Aorta (tissue), 5 donors: ENCODE measurements at places on chromosomes 12 and 14. TPM values are rescaled to one million over a fixed set of nuclear protein-coding genes. Genes with fewer than 3 reads are reported as not detected.

DNA sequence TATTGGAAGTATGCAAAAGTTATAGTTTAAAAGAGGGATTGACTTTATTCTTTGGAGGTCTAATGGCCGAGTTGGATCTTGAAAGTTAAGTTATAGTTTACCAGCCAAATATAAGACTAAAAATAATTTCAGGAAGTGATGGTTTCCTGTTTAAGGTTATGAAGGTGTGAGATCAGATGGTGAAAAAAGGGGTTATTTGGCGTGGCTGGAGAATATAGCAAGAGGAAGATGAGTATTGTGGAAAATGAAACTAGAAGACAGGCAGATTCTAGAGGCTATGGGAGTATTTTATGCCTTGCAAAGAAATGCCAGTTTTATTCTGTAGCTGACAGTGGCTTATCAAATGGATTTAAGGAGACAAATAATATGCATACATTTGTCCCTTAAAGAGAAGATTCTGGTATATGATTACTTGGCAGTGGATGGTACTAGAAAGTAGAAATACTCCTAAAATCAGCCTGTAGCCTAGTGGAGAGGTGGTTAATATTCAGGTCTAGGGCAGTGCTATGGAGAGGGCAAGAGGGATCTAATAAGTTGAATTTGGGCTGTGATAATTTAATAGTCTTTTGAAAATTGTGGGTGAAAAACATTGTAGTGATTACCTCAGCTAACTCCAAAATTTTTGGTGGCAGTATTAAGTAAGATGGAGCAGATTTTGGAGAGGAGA lies 1091.8 kb upstream of the ATXN7L3B start:
- H3K36me3 ChIP-seq = no peaks in the 10 kb centered on the region
- H3K27ac ChIP-seq = no peak overlapping the region
- no peak overlapping the region for H3K4me3 ChIP-seq

The SLC17A8 gene
- total RNA-seq = not detected

The SLC38A1 gene
- total RNA-seq = 30.8 TPM

The BCL11B gene
- 0.58 TPM for total RNA-seq

DNA sequence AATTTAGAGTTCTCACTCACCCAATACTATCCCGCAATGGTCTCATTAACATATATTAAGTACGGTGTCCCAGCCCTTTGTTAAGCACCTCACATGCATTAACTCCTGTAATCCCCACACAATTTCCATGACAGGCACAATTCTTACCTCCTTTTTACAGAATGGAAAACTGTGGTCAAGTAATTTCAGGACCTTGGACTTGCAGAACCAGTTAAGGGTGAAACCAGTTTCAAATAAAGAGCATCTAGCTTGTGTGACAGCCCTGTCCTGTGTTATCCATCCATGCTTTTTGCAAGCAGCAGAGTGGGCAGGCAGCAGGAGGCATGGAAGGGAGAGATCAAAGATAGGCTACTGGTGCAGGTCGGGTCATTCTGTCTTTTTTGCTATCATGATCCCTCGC lies 470.8 kb downstream of the NELL2 start:
- no peaks in the 10 kb centered on the region for H3K36me3 ChIP-seq
- no peak overlapping the region for H3K4me3 ChIP-seq
- no peak for DNase-seq
- no peaks in the 10 kb centered on the region for H3K4me1 ChIP-seq
- H3K27ac ChIP-seq = no peak overlapping the region

DNA sequence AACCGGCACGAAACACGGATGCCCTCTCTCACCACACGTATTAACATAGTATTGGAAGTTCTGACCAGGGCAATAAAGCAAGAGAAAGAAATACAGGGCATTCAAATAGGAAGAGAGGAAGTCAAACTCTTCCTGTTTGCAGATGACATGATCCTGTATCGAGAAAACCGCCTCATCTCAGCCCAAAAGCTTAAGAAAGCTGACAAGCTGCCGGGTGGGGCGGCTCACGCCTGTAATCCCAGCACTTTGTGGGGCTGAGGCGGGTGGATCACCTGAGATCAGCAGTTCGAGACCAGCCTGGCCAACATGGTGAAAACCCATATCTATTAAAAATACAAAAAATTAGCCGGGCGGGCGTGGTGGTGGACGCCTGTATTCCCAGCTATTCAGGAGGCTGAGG lies 17.7 kb downstream of the OR6S1 start:
- no peaks in the 10 kb centered on the region for H3K36me3 ChIP-seq
- no peak overlapping the region for H3K27ac ChIP-seq
- H3K4me1 ChIP-seq = no peaks in the 10 kb centered on the region

GRCh38 chr14:75001899-75002298 lies 822 bp upstream of the EIF2B2 start:
- H3K4me3 ChIP-seq = peak overlapping the region; percentile 75
- peaks cover 3% of the 10 kb centered on the region for H3K36me3 ChIP-seq
- H3K27ac ChIP-seq = peak overlapping the region; percentile 70
- no peaks in the 10 kb centered on the region for H3K4me1 ChIP-seq
- no peak for DNase-seq
- no peaks in the 10 kb centered on the region for H3K27me3 ChIP-seq

The SPIC gene
- not detected for total RNA-seq

The SLC10A1 gene
- total RNA-seq = not detected

DNA sequence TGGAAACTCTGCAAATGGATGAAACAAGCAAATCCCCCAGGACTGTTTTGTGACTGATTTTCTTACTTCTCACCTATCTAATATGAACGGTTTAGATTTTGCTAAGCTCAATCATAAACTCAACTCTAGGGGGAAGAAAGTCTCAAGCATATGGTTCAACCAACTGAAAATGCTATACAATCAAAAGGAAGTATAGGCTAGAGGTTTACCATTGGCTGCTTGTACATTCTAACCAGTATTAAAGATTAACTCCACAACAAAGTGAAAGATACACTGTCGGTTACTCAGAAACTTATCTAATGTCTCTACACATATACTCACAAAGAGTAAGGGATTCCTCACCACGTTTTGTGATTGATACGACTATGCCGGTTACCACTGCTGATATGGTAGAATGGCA lies 281.8 kb upstream of the SOX5 start:
- no peak overlapping the region for H3K27ac ChIP-seq
- no peaks in the 10 kb centered on the region for H3K36me3 ChIP-seq
- no peak for DNase-seq
- no peaks in the 10 kb centered on the region for H3K4me1 ChIP-seq
- H3K27me3 ChIP-seq = no peaks in the 10 kb centered on the region

The STK38L gene
- total RNA-seq = 414 TPM

DNA sequence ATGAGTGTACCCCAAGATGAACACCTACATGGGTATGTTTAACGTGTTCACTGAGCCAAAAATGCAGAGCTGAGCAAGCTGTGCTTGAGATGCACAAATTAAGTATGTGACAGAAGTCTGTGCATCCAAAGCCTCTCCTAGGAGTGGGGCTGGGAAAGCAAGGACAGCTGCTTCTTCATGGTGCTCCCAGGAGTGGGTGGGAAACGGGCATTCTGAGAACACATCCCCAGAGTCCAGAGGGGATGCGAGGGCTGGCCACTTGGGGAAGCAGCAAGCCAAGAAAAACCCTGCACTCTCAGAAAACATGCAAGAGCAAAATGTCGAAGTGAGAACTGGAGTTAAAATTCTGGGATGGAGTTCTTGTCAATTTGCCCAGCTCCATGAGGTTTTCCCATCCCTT lies 414.3 kb downstream of the BCAT1 start:
- no peaks in the 10 kb centered on the region for H3K27me3 ChIP-seq
- H3K4me1 ChIP-seq = peaks cover 14% of the 10 kb centered on the region
- no peak for DNase-seq
- H3K36me3 ChIP-seq = no peaks in the 10 kb centered on the region
- H3K27ac ChIP-seq = peak overlapping the region; percentile 45

The B4GALNT1 gene
- 6.5 TPM for total RNA-seq

- no peaks in the 10 kb centered on the region for H3K27me3 ChIP-seq
- H3K27ac ChIP-seq = no peak overlapping the region
- DNase-seq = no peak
- H3K4me1 ChIP-seq = no peaks in the 10 kb centered on the region
- H3K36me3 ChIP-seq = no peaks in the 10 kb centered on the region
Observed at GRCh38 chr12:124125203-124125871, 152.3 kb downstream of the ZNF664 start.

- DNase-seq = no peak
- no peaks in the 10 kb centered on the region for H3K27me3 ChIP-seq
- H3K4me1 ChIP-seq = no peaks in the 10 kb centered on the region
- H3K36me3 ChIP-seq = no peaks in the 10 kb centered on the region
- no peak overlapping the region for H3K27ac ChIP-seq
Observed at GRCh38 chr12:105561546-105562198, 231.2 kb downstream of the C12orf75 start.

DNA sequence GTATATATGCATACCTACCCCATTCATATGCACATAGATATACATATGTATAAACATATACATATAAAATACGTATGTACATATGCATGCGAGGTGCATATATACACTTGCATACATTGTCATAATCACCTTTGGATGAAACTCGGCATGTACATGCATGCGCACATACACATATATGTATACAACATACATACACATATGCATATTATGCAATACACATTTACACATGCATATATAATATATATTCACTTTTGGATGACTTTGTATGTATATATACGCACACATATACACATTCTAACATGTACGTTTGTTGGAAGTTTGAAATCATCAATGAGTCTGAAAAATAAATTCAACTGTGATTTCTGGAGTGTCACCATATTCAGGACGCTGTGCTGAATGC lies 401.6 kb upstream of the TBX3 start:
- H3K27ac ChIP-seq = no peak overlapping the region
- no peak overlapping the region for H3K4me3 ChIP-seq
- DNase-seq = no peak
- no peaks in the 10 kb centered on the region for H3K4me1 ChIP-seq
- H3K27me3 ChIP-seq = no peaks in the 10 kb centered on the region
- H3K36me3 ChIP-seq = no peaks in the 10 kb centered on the region

The PYGL gene
- 78.6 TPM for total RNA-seq

- no peak for DNase-seq
- no peaks in the 10 kb centered on the region for H3K36me3 ChIP-seq
- peaks cover 1% of the 10 kb centered on the region for H3K4me1 ChIP-seq
Observed at GRCh38 chr14:20692116-20692751, 3.7 kb downstream of the ANG start.

The TCTN2 gene
- total RNA-seq = 10.3 TPM

The SYNDIG1L gene
- 1.2 TPM for total RNA-seq
